ENCODE measurements at places on chromosomes 4 and X.

DNA sequence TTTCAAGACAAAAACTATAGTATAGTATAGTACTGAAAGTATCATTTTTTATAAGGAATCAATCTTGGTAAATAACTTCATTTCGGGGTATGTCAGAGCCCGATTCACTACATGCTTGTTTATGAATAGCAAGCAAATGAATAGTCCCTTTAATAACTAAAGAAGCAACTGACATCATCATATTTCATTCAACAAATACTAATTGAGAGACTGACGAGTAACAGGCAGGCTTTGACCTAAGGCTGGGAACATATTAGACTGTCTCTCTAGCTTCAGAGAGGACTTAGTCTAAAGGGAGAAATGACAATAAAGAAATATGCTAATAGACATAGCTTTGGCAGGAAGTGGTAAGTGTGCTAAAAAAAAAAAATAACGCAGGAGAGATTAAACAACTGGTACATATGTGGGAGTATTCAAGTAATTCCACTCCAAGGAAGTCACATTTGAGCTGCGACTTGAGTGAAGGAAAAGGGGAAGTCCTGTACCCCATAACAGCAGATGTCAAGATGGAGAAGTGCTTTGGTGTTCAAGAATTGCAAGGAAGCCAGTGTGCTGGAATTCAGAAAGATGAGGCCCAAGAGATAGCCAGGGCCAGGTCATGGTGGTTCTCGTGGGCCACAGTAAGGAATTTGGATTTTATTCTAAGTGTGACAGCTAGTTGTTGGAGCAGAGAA, 284.9 kb downstream of the FBXO8 start:
- DNase-seq = no peak

- no peak for DNase-seq
Observed at GRCh38 chr4:99806545-99806944, 10.1 kb upstream of the DAPP1 start.

DNA sequence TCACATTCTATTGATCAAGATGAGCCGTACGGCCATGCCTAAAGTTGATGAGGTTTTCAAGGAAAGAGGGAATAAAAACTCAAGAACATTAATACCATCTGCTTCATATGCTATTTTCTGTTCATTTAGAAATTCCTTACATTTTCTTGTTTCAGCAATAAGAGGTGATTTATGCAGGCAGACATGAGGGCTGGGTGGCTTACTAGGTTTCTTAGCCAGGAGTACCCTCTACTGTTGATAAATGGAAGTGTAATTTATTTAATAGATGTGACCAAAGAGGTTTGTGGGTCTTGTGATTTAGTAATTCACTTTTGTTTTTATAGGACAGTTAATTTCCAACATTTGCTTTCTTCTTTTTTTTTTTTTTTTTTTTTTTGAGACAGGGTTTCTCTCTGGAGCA, 6.4 kb upstream of the SMIM9 start:
- DNase-seq = no peak

DNA sequence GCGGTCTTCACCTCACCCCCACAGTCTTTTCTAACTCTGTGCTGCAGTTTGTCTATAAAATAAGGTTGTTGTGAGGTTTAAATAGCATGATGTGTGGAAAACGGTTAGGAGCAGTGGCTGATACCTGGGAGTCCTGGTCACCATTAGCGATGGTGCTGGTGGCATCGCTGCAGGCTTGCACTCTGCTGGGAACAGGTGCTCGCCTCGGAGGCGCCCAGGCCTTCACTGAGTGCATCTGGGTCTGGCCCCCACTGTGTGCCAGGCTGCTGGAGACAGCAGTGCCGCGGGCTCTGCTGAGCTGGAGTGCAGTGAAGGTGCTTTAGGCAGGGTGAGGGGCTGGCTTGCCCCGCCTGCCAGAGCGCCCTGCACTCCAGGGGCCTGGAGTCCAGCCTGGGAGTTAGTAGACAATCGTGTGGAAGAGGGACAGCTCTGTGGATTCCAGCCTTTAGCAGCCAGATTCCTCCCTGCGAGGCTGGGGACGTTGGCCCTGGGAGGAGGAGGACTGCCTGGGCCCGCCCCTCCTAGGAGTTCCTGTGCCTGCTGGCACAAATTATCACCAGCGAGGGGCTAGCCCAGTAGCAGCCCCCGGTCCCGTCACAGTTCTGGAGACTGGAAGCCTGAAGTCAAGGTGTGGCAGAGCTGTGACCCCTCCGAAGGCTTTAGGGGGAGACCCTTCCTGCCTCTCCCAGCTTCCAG, 7.3 kb downstream of the RGS12 start:
- no peak for DNase-seq

DNA sequence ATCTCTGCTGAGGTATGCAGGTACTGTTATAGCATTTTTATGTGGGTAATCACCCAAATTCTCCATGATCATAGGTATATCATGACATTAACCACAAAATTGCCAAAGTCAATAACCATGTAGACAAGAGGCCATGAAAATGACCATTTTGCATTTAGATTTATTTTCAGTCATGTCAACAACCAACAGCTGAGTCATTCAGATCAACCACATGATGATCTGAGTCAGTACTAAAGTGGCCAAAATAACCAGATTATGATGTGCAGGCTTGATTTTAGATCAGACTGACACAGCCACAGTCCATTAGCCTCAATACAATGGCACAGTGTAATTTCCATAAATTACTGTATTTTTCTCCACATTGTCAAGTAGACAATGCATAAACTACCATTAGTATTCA, 240.5 kb downstream of the GRIA3 start:
- no peak for DNase-seq

DNA sequence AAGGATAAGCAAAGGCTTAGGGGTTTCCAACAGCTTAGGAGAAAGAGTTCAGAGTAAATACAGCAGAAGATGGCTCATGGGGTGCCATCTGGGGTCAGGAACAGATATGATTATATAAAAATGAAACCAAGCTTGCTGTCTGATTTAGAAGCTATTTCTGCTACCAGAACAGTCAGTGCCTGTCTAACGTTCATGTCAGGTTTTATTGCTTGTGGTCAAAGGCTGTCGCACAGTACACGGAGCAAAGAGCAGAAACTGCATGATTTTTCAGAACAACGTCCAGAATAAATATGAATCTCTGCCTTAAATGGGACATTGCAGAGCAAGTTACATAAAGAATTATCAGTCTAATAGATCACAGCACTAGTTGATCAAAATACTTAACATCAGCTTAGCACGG, 17.4 kb downstream of the CETN2 start:
- no peak for DNase-seq

GRCh38 chr4:131054489-131055019, 1958.6 kb downstream of the C4orf33 start:
- no peak for DNase-seq

DNA sequence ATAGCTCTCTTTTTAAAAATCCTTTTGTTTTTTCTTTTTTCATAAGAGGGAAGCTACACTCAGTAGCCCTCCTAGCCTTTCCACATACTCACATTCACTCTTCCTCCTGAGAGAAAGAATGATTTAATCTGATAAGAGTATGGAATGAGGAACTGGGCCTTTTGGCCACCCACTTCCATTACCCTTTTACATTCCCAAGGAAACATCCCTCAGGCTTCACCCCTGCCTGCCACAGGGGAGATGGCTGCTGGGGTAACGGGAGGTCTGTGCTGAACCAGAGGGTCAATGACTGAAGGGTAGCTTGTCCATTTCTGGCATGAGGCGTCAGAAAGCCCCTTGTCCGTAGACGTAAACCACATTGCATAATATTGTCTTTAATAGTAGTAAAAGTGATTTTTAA, 67.2 kb upstream of the CCSER1 start:
- no peak for DNase-seq

- no peak for DNase-seq
Observed at GRCh38 chr4:2868877-2869487, 25.3 kb downstream of the ADD1 start.

- DNase-seq = no peak
Observed at GRCh38 chr4:8846046-8846720, 25.5 kb downstream of the HMX1 start.

DNA sequence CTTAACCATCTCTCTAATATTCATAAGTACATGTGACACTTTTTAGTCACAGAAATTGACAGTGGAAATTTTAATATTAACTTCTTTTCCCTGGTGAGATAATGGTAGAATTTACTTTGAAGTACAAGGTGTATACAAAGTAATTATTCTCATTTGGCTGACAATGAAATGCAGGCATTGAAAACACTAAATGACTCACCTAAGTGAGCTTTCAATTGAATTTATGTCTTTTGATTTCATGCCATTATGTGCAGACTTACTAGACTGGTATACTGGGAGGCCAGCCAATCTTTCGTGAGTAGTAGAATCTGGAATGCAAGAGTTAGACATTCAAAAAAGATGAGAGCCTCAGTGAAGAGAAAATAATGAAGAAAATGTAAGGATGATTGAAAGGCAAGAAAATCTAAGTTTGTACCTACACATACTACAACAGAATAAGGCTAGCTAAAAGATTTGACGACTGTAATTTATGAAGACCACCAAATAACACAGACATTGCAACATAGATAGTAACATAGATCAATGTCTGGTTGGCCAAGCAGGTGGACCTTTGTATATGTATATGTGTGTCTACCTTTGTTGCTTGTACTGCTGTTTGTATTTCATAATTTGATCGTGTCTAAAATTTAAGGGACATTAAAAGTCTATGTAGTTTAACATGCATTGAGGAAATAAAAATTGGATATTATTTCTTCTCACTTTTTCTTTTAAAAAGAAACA, 459.7 kb downstream of the IL15 start:
- DNase-seq = no peak

DNA sequence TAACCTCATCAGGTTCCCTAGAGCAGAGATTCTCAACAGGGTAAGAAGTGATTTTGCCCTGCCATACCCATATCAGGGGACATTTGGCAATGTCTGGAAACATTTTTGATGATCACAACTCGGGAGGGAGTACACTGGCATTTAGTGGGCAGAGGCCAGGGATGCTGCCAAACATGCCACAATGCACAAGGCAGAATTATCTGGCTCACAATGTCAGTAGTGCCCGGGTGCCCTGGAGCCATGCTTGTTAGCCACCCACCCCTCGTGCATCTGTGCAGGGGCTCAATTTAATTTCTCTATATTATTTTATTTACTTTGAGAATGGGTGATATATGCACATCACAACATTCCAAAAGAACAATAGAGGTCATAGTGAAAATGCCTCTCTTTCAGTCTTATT, 82.0 kb upstream of the DHX15 start:
- no peak for DNase-seq

- DNase-seq = no peak
Observed at GRCh38 chr4:148481636-148482035, 39.4 kb upstream of the NR3C2 start.

- no peak for DNase-seq
Observed at GRCh38 chr4:135900956-135901355, 1631.3 kb downstream of the PCDH18 start.

- DNase-seq = no peak
Observed at GRCh38 chr4:123577225-123577906, 180.8 kb downstream of the SPRY1 start.

DNA sequence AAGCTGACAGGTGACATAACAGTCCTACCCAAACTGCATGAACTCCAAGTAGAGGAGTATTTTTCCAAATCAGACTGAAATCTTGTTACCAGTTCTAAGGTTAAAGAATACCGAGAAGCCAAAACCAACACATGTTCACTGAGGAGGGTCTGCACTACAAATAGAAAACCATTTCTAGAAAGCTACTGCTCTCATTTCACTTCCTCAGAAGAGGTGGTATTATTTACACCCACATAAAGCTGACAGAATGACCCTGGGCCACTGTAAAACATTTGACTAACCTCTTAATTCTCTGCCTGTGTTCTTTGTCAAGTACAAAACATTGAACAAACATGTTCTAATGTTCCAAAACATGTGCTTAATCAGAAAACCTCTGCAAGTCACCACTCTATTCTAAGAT, 95.8 kb downstream of the IQCM start:
- no peak for DNase-seq

DNA sequence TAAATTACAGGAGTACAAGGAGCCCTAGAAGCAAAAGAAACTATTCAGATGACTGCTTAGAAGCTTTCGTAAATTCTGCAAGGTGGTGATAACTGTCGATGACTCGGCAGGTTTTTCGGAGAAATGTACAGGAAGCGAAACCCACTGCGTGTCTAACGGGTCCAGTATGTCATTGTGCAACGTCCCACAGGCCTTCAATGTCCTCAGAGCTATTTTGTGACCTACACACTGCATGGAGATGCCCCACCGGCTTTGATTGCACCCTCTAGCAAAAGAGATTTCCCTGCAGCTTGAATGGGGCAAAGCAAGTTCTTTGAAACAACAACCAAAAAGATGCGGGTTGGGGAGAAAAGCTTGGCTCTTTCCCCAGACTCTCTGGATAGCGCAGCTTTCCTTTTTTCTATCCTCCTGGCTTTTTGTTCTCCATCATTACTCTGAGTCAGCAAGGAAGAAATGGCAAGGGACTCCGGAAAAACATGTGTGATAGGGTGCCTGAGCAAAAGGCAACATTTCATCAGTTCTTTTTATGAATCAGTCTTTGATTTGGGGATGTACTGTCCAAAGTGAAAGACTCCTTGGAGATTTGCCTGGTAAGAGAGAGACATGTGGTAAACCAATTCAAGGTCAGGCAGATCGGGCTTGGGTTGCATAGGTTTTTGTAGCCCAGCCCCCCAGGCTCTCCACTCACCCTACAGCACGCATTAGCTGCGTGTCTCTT, 112.0 kb upstream of the TBL1X start:
- no peak for DNase-seq

DNA sequence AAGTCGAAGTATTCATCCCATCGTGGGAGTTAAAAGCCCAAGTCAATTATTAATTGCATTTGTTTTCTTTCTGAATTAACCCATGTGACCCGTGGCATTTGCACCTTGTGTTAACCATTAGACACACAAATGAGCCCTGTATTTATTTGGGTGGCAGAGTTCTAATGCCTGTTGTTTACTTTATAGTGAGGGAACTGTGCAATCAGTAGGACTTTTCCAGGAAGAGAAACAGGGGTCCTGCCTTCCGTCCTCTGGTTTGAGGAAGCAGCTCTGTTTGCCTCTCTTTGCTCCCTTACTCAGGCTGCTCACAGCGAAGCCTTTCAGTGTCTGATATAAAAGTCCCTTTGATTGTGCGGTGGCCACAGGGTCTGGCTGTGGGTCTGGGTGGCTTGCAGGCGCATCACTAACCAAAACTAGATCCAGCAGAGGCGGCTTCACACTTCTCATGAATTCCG, 263.6 kb downstream of the PTTG2 start:
- DNase-seq = peak; percentile 35

DNA sequence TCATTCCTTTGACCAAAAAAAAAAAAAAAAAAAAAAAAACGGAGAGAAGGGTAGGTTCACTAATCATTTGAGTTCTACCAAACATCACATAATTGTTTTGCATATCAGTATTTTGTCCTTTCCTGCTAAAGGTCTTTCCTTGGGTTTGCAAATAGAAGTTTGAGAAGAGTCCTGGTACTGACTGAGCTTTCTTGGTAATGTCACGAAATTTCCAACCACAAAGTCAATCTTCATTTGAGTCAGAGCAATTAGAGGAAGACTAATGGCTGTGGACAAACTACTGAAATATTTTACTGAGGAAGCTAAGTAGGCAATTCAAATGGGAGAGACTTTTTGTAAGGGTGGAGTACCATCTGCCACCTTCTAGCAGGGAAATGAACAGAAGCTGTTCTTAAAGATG, 21.7 kb upstream of the CD40LG start:
- no peak for DNase-seq
